NCI-H345 (cell line): ENCODE measurements at places on chromosomes 4 and X.

GRCh38 chrX:130981836-130982235, 76.3 kb upstream of the ARHGAP36 start:
- no peak for DNase-seq

DNA sequence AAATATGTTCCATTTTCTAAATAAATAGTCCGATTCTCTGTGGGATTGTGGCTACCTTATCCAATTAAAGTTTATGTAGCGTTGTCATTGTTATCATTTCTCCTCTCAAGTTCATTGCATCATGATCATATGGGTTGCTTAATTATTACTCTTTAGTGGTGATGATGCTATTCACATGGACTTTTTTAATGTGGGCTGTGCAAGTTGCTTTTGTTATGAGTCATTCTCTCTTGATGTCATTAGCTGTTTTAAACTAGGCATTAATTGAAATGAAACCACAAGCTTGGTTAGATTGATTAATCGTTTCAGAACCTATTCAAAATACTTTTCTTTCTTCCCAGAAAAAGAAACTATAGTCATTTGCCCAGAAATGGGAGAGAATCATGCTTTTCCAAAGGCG, 38.2 kb downstream of the NHS start:
- DNase-seq = no peak

- no peak for DNase-seq
These were observed 38.3 kb downstream of the DCTD start for GRCh38 chr4:182878633-182879495.

DNA sequence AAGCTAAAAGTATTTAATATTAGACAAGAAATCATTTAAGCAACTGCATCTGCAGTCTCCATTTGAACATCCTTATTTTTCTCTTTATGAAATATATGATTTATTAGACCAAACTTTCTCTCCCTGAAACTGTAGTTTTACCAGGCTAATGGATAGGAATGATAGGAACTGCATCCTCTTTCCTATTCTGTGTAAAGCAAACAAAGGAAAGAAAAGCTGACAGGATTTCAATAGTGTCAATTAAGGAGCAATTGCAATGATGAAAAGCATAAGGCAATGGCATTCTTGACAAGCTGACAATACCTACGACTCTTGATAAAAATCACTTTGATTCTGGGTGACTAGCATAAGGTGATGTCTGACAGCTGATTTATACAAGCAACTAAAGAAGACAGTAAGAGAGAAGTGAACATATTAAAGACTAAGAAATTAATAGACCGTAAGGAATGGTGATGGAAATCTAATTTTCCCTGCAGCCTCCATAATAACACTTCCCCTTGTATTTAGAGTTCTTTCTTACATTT, 502.5 kb downstream of the TECRL start:
- DNase-seq = no peak

DNA sequence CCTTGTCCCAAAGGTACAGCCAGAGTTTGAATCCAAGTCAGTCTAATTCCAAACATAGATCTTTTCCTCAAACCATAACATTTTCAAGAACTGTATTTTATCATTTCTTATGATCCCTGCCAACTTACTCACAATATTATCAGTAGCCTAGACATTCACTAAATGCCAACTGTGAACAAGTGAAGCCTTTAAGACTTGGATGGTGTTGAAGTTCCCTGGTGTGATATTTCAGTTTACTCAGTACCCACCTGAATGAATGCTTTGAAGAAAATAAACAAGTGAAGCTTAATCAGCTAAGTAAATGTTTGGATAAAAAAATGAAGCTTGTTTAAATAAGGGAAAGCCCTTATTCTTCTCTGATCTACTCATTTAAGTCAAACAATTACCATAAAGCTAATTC, 1028.3 kb downstream of the DMD start:
- no peak for DNase-seq

DNA sequence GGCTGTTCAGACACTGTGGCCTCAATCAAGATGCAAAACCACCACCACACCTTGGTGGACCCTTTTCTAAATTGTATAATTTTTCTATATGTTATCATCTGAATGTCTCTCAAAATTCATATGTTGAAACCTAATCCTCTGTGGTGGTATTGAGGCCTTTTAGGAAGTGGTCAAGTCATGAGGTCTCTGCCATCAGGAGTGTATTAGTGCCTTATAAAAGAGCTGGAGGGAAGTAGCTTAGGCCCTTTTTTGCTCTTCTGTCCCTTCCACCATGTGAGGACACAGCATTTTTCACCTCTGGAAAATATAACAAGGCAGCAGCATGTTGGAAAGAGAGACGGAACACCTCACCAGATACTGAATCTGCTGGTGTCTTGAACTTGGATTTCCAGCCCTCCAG, 30.5 kb upstream of the DKK2 start:
- no peak for DNase-seq

- no peak for DNase-seq
These were observed at the start of gene FAM9C for GRCh38 chrX:13044441-13044840. Gene FAM9C (minus strand): TSS chrX:13044620. CDS start chrX:13043789, 831 bp downstream.

DNA sequence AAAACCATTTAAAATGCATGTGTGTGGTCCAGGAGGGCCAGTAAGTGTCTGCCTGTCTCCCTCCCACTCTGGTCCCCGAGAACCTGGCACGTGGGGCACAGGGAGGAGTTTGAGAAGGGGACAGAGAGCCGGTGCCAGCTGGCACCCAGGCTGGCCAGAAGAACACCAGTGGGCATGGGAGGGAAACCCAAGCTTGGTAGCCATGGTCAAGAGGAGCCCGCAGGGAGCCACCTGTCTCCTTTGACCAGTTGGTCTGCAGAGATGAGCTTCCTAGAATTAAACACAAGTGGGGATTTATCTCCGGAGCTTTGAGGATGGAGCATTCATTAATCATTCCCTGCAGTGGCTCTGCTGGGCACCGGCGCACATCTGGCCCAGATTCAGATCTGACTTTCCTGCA, 41.6 kb downstream of the HMX1 start:
- DNase-seq = no peak

- DNase-seq = no peak
These were observed 1048.4 kb downstream of the NLGN4X start for GRCh38 chrX:5180135-5180741.

DNA sequence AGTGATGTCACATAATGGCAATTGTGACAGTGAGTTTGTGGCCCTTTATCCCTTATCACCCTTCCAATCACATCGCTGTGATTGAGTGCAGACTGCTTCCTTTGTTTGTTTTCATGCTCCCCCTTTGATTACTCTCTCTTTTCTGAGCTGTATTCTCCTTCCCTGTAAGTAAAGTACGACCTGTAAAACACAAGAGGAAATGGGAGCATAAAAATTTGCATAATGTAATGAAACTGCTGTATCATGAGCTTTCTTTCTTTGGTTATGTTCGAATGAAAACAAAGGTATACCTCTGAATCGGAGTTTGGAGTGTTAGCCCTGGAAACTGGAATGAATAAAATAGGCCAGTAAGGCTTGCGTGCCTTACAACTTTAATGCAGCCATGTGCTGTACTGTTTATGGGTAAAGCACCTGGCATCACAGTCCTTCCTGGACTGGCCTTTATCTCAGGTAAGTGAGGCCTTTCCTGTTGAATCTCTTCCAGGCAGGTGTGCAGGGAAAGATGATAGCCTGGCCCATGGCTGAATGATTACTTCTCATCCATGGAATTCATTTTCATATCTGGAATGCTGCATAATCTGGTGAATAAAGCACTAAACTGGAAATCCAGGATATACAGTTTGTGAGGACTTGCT, 26.6 kb upstream of the HS3ST1 start:
- peak; percentile 70 for DNase-seq

- DNase-seq = peak; percentile 75
These were observed 2.2 kb downstream of the PPA2 start for GRCh38 chr4:105471566-105472176.

GRCh38 chrX:56429581-56429980, 133.8 kb upstream of the UBQLN2 start:
- no peak for DNase-seq

- no peak for DNase-seq
These were observed 153.6 kb downstream of the RASL11B start for GRCh38 chr4:53015681-53016080.

GRCh38 chr4:26670903-26671537, 87.1 kb downstream of the TBC1D19 start:
- DNase-seq = peak; percentile 6

GRCh38 chr4:77710684-77711083, 105.1 kb downstream of the CXCL13 start:
- DNase-seq = no peak

DNA sequence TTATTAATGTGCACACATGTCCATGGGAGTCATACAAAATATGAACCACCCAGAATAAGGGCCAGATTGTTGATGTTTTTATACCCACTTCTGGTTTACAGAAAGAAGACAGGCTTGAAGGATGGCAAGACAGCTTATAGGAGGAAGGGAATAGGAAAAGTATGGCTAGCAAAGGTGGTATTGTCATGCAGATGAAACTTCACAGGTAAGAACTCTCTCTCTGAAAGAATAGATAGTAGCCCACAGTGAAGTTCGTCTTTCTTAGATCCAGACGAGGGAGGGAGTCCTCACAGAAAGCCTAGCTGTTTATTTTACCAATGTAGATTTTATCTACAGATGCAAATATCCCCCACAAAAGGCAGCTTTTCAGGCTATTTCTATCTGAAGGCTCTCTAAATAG, 43.7 kb upstream of the SPIN4 start:
- no peak for DNase-seq

GRCh38 chrX:94107981-94108380, 434.0 kb downstream of the FAM133A start:
- no peak for DNase-seq

- no peak for DNase-seq
These were observed 20.7 kb downstream of the FHDC1 start for GRCh38 chr4:152956650-152957436.

GRCh38 chr4:187065396-187065795, 341.7 kb upstream of the FAT1 start:
- no peak for DNase-seq

GRCh38 chr4:151721466-151721865, 39.3 kb downstream of the GATB start:
- DNase-seq = peak; percentile 70

DNA sequence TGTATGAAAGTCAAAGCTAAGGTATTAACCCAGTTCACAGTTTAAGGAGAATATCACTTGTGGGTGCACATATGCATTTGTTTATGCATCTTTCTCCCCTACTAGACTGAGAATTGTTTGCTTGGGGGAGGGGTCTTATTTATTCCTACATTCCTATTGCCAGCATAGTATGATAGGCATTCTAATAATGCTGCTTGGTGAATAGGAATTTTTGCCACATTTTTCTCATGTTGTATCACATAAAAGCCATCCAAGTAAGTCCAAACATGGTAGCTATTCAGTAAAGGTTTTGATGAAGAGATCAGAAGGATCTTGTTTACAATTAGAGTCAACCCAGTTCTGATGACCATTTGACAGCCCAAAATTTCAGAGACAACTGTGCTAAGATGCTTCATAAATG, 48.6 kb downstream of the ASB9 start:
- DNase-seq = no peak

GRCh38 chr4:70752236-70752635, 30.5 kb downstream of the RUFY3 start:
- DNase-seq = no peak

- no peak for DNase-seq
These were observed 6.8 kb upstream of the OCIAD2 start for GRCh38 chr4:48913346-48913745.

- DNase-seq = no peak
These were observed 37.6 kb upstream of the CRMP1 start for GRCh38 chr4:5930456-5930855.

DNA sequence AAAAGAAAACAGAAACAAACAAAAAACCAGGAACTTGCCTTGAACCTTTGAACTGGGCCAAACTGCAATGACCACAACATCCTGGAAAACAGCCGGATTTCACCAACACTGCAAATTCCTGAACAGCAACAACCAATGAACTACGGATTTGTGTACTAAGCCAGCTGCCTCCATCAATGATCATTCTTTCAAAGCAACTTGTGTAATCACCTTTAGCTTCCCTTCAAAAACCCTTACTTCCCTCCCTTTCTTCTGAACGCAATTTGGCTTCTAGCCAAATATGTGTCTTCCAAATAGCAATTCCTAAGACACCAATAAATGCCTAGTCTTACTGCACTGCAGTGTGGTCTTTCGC, 98.5 kb upstream of the FAM47C start:
- DNase-seq = no peak

GRCh38 chr4:158826057-158826456, 57.2 kb downstream of the FNIP2 start:
- no peak for DNase-seq

GRCh38 chr4:1994938-1995337, 13.8 kb downstream of the NELFA start:
- DNase-seq = no peak

DNA sequence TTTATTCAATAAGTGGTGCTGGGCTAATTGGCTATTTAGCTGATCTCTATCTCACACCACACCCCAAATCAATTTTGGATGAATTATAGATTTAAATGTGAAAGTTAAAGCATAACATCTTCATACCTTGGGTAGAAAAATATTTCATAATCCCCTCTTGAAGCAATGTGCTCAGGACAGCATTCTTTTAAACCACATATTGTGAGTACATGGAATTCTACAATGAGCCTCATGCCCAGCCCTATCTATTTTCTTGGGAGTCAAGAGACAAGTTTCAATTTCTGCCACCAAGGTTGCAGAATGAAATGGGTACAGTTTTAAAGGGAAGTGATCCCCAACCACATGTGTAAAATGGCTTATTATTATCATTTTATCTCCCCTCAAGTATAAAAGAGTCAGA, 30.6 kb upstream of the GPRIN3 start:
- DNase-seq = no peak

GRCh38 chrX:116285501-116285900, 115.0 kb downstream of the AGTR2 start:
- DNase-seq = no peak

GRCh38 chrX:117996408-117996807, 120.2 kb downstream of the KLHL13 start:
- DNase-seq = no peak

- DNase-seq = no peak
These were observed 55.1 kb downstream of the UGT2B17 start for GRCh38 chr4:68520985-68521384.

GRCh38 chrX:70166601-70167590, 10.4 kb upstream of the DGAT2L6 start:
- no peak for DNase-seq
